Femur (tissue), 1 donor: ENCODE measurements at places on chromosomes 3 and 15.

DNA sequence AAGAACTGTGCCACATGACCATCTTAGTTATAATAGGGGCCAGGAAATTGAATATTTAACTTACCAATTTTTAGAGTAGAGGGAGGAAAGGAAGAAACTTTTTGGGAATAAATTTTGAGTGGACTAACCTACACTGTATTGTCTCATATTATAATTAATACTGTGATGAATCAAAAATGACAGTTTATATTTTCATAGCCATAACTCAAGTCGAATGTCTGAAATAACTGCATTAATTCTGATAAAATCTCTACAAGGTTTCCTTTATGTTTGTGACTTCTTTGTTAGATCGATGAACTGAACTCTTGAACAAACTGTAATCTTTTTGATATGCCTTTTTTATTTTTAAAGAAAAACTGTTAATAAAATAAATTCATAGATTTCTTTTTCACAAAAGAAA lies 132.8 kb upstream of the DPH6 start:
- DNase-seq = no peak

- no peak for DNase-seq
Measured at GRCh38 chr3:50603261-50604109, 8.1 kb downstream of the CISH start.

DNA sequence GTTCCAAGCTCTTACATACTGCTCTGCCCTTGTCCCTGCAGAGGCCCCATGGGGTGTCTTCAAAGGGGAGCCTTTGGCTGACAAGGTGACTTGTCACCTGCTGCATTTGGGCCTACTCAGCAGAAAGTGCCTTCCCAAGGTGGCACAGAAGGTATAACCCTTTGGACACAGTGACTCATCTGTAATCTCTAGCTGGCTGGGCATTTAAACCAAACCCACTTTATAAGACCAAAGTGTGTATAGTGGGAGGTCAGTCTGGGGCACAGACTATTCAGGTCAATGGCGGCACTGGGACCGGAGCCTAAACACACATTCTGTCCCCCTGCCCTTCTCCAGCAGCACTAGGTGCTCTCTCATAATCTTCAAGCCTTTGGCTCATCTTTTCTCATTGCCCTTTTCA lies 35.1 kb downstream of the GJD2 start:
- DNase-seq = no peak

- peak; percentile 59 for DNase-seq
Measured at GRCh38 chr3:9397906-9398699, 688 bp downstream of the SETD5 start.

- peak; percentile 70 for DNase-seq
Measured at GRCh38 chr15:70100474-70101341, 3.0 kb upstream of the TLE3 start.

DNA sequence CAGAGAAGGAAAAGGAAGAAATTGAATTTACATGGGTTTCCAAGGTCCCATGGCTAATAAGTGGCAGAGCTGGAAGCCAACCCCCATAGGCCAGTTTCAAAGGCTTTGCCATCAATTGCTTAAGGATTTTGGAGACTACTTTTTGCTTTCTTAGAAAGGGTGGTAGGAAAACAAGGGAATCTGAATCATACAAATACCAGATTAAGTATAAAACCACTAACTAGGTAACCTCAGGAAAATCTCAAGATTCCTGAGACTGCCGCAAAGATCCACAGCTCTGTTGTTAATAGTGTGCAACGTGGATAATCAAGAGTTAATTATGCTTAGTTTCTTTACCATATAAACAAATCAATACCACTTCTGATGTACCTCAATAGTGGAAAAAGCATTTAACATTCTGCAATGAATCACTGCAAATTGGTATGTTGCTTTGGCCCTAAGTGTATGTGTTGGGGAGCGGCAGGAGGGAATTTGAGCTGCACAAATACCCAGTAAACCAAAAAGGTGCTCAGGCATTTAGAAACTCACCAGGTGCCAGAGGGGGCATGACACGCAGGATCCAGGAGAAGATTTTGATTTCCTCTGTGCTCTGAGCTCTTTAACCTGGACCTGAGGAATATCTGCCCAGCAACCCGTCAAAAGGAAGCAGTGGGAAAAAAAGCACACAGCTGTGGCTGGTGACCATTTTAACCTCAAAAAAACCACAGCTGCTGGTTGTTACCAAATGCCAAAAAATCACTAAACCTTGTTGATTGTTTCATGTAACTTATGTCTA lies 22.0 kb downstream of the AADAC start:
- peak; percentile 29 for DNase-seq

GRCh38 chr3:134796281-134797056 lies 1.4 kb downstream of the EPHB1 start:
- DNase-seq = no peak

GRCh38 chr3:131714585-131715220 lies 211.9 kb upstream of the MRPL3 start:
- DNase-seq = no peak

- no peak for DNase-seq
Measured at GRCh38 chr3:180073561-180073960, 36.8 kb upstream of the PEX5L start.
